ENCODE measurements at places on chromosomes 2 and 18. TPM values are rescaled to one million over a fixed set of nuclear protein-coding genes. Genes with fewer than 3 reads are reported as not detected.
A peak's percentile ranks its signal among the peaks of the same experiment; 100 is the strongest.

ABCG8 gene
- not detected for total RNA-seq

CDK15 gene
- total RNA-seq, result not detected

CIB4 gene
- not detected for total RNA-seq

NEU2 gene
- total RNA-seq, result not detected

DNA sequence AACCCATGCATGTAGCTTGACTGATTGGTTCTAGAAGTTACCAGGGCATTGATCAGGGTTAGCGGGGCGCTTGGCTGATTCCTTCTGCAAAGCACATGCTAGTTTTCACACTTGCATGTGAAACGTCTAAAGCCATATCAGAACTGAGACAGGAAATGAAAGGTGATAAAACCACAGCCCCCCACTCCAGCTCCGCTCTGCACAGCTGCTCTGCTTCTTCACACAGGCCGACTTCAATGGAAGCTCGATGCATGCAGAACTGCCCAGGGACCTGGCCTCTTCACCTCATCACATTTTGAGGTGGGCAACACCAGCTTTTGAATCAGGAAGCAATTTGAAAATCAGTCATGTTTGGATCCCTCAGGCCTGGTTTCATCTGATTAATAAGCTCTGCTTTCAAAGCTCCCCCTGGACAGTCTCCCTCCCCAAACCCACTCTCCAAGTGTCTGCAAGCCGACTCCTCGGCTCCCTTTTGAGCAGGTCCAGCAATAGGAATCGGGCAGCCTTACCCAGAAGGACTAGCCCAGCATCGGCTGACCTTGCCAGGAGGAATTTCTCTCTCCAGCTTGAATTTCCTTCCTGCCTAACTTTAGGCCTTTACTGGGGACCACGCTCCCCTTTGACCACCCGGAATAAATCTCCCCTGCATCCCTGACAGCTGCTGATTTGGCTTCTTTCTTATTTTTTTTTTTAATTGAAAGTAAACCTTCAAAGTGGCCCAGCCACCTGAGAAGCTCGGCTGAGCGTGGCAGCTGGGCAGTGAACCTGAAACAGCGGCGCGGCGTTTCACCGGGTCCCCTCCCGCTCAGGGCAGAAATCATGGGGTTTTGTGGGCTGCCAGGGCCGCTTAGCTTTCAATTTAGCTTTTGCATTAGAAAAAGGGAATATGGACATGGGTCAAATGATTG lies 31.7 kb downstream of the HRH4 start:
- no peaks in the 10 kb centered on the region for H3K27me3 ChIP-seq
- no peaks in the 10 kb centered on the region for H3K36me3 ChIP-seq
- no peak overlapping the region for H3K27ac ChIP-seq
- no peak overlapping the region for H3K4me3 ChIP-seq

- H3K36me3 ChIP-seq, result no peaks in the 10 kb centered on the region
- H3K4me3 ChIP-seq, result no peak overlapping the region
- no peaks in the 10 kb centered on the region for H3K4me1 ChIP-seq
- no peak for DNase-seq
- no peaks in the 10 kb centered on the region for H3K27me3 ChIP-seq
Observed at GRCh38 chr2:178949151-178949550, 100.8 kb downstream of the CCDC141 start.

- H3K27me3 ChIP-seq, result no peaks in the 10 kb centered on the region
- DNase-seq, result no peak
- peaks cover 70% of the 10 kb centered on the region for H3K4me1 ChIP-seq
- H3K36me3 ChIP-seq, result no peaks in the 10 kb centered on the region
- H3K4me3 ChIP-seq, result peak overlapping the region; percentile 17
Observed at GRCh38 chr2:136057023-136057801, 60.7 kb downstream of the CXCR4 start.
